ENCODE measurements at places on chromosomes 12 and 14. TPM values are rescaled to one million over a fixed set of nuclear protein-coding genes. Genes with fewer than 3 reads are reported as not detected.

DNA sequence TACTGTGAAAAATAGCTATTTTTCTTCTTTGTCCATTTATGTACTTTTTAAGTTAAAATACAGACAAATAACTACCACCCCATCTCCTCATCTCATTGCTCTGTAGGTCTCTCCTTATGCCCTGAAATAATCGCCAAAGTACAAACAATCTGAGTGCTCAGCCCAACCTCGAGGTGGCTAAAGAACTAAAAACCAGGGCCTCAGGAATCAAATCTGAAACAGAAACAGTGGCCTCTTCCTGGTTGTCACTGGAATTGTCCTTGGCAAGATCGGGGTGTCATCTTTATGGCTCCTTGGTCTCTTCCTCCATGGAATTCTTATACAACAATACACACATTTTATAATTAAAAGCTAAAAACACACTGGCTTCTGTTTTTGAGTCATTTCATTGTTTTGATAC lies 182.4 kb downstream of the ASCL1 start:
- H3K4me3 ChIP-seq, result no peak overlapping the region
- no peak for DNase-seq
- H3K27me3 ChIP-seq, result no peaks in the 10 kb centered on the region
- no peaks in the 10 kb centered on the region for H3K36me3 ChIP-seq
- H3K4me1 ChIP-seq, result no peaks in the 10 kb centered on the region

GRCh38 chr12:100234166-100234565 lies 32.7 kb downstream of the DEPDC4 start:
- no peak overlapping the region for H3K4me3 ChIP-seq
- DNase-seq, result no peak

- no peaks in the 10 kb centered on the region for H3K36me3 ChIP-seq
- DNase-seq, result no peak
- no peaks in the 10 kb centered on the region for H3K4me1 ChIP-seq
- H3K27me3 ChIP-seq, result no peaks in the 10 kb centered on the region
- no peak overlapping the region for H3K27ac ChIP-seq
- no peak overlapping the region for H3K4me3 ChIP-seq
These were observed 46.9 kb downstream of the DUSP6 start for GRCh38 chr12:89305373-89305772.

GRCh38 chr14:103311171-103311997 lies 22.7 kb upstream of the EIF5 start:
- H3K27ac ChIP-seq, result no peak overlapping the region
- no peaks in the 10 kb centered on the region for H3K27me3 ChIP-seq
- H3K36me3 ChIP-seq, result no peaks in the 10 kb centered on the region
- no peak overlapping the region for H3K4me3 ChIP-seq
- H3K4me1 ChIP-seq, result no peaks in the 10 kb centered on the region
- no peak for DNase-seq

DNA sequence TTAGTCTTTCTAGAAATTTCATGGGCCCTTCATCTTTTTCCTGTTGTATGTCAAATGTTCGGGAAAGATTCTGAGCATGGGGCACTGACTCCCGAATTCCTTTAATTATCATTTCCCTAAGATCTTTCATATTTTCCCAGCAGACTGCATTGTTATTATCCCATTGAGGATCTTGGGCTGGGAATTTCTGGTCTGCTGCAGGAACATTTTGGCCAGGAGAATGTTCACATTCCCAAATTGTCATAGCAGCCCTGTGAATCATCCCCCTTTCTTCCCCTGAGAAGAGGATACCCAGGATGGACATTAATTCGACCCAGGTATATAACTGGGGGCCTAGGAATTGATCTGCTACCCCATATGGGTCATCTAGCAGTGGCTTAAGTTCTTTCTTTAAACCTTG lies 112.5 kb downstream of the RIN3 start:
- H3K4me1 ChIP-seq, result peaks cover 6% of the 10 kb centered on the region
- H3K4me3 ChIP-seq, result no peak overlapping the region
- no peaks in the 10 kb centered on the region for H3K36me3 ChIP-seq
- H3K27ac ChIP-seq, result peak overlapping the region; percentile 71

DNA sequence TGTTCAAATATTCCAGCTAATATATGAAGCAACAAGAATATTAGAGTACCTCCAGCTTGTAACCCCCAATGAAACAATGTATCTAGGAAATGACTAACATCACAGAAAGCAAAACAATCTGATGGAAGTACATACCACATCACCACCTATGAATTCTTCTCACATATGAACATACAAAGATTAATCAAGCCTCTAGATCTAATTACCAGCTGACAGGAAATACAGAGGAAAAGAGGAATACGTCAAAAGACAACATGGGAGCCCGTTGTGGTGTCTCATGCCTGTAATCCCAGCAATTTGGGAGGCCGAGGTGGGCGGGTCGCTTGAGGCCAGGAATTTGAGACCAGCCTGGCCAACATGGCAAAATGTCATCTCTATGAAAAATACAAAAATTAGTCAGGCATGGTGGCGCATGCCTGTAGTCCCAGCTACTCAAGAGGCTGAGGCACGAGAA lies 7.5 kb downstream of the NEDD8 start:
- no peak overlapping the region for H3K4me3 ChIP-seq
- DNase-seq, result no peak
- no peaks in the 10 kb centered on the region for H3K4me1 ChIP-seq
- H3K27me3 ChIP-seq, result no peaks in the 10 kb centered on the region
- H3K27ac ChIP-seq, result no peak overlapping the region
- H3K36me3 ChIP-seq, result no peaks in the 10 kb centered on the region

- H3K27ac ChIP-seq, result no peak overlapping the region
- DNase-seq, result no peak
- H3K27me3 ChIP-seq, result no peaks in the 10 kb centered on the region
- H3K4me3 ChIP-seq, result no peak overlapping the region
- no peaks in the 10 kb centered on the region for H3K4me1 ChIP-seq
These were observed 436.7 kb downstream of the ATP23 start for GRCh38 chr12:58378028-58378427.

- no peaks in the 10 kb centered on the region for H3K4me1 ChIP-seq
- no peak for DNase-seq
These were observed 15.4 kb downstream of the PDE1B start for GRCh38 chr12:54564768-54565167.

GRCh38 chr12:2239381-2239871 lies 186.6 kb downstream of the CACNA1C start:
- H3K4me3 ChIP-seq, result no peak overlapping the region
- H3K4me1 ChIP-seq, result peaks cover 25% of the 10 kb centered on the region
- H3K36me3 ChIP-seq, result no peaks in the 10 kb centered on the region
- no peak for DNase-seq

AMDHD1 gene
- not detected for total RNA-seq

CFAP73 gene
- not detected for total RNA-seq

TAS2R50 gene
- 20.0 TPM for total RNA-seq

PDE3A gene
- 22.5 TPM for total RNA-seq
